ENCODE measurements at places on chromosomes 12 and 14. TPM values are rescaled to one million over a fixed set of nuclear protein-coding genes. Genes with fewer than 3 reads are reported as not detected.

The PLBD1 gene
- 5.9 TPM for total RNA-seq

The KRT75 gene
- not detected for total RNA-seq

The GZMH gene
- total RNA-seq = not detected

The CARMIL3 gene
- total RNA-seq = not detected

Measured in cardiac ventricle fibroblast (primary cell).